Activated CD8-positive, alpha-beta T cell treated with anti-CD3 and anti-CD28 coated beads for 36 hours (primary cell): ENCODE measurements at places on chromosomes 3 and 15. TPM values are rescaled to one million over a fixed set of nuclear protein-coding genes. Genes with fewer than 3 reads are reported as not detected.
A peak's percentile ranks its signal among the peaks of the same experiment; 100 is the strongest.

Gene RASGRF1
- not detected for total RNA-seq

DNA sequence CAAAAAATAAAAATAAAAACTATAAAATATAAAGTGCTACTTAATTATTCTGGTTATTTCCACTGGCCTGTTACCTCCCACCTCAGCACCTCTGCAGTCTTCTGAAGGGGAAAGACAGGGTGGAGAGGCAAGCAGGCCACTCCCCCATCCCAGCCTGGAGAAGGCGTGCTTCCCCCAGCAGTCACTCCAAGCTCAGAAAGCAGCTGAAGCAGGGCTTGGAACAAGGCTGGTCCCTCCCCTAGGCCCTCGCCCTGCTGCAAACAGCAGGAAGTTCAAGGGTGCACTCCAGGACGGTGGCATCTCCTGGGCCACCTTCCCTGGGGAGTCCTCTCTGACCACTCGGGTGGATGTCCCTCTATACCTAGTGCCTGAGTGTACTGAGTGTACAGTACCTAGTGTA lies 21.4 kb downstream of the CACNA2D2 start:
- DNase-seq = no peak

Gene PLCH1
- 0.20 TPM for total RNA-seq

Gene PRICKLE2
- total RNA-seq = not detected

DNA sequence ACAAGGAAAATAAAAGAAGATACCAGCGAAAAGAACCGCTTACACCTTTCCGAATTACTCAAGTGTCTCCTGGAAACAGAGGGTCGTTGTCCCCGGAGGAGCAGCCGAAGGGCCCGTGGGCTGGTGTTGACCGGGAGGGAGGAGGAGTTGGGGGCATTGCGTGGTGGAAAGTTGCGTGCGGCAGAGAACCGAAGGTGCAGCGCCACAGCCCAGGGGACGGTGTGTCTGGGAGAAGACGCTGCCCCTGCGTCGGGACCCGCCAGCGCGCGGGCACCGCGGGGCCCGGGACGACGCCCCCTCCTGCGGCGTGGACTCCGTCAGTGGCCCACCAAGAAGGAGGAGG lies 325 bp downstream of the ALCAM start:
- peak; percentile 59 for DNase-seq

DNA sequence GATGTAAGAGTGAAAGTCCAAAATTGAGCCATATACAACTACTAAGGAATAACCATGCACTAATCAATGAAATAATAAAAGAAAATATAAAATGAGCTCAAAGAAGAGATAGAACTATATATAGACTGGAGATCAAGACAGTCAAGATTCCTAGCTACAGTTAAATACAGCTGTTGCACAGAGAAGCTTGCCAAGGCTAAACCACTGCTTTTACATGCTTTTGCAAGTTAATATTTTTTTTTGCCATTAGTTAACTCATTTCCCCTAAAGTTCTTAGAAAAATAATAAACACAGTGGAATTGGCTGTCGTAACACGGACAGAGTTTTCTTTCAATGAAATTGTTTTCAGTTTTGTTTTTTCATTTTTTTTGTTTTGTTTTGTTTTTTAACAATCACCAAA lies 123.0 kb downstream of the VGLL3 start:
- no peak for DNase-seq

Gene RTP1
- not detected for total RNA-seq

DNA sequence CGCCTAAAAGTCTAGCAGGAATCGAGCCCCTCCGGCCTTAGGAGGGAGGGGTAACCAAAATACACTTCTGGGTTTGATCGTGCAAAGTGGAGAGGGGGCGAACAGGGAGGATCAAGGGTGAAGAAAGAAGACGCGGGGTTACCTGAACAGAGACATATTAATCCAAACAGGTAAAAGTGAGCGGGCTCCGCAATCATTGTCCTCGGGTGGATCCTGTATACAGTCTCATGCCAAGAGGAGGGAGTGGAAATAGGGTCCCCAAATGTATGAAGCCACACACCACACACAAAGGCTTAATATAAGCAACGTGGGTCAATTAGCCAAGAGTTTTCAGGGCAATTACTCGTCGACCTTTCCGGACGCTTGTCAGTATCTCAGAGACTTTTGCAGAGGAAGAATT lies 749.5 kb downstream of the ROBO1 start:
- DNase-seq = no peak

Gene CCR8
- 0.34 TPM for total RNA-seq

Gene PCSK6
- 2.7 TPM for total RNA-seq

Gene PSTPIP1
- total RNA-seq = 113 TPM

DNA sequence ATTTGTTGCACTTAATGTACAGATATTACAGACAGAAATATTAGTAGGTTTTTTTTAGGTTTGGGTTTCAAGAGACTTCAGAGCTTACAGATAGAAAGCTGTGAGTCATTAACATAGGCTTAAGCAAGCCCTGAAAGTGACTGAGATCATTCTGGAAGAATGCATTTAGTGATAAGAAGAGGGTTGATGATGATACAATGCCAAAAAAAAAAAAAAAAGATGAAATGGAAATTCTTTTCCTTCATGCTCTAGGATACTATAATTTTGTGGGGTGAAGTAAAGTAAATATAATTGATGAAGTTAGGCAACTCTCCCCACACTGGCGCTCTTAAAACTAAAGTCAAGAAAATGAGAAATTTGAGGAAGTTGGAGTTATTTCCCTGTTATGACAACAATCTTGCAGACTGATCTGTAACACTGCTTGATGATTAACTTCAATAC lies 169.4 kb upstream of the ZNF385D start:
- no peak for DNase-seq

- peak; percentile 29 for DNase-seq
Observed at GRCh38 chr15:80780416-80781221, 1.4 kb downstream of the CEMIP start.

GRCh38 chr3:44802011-44802410 lies 40.4 kb downstream of the KIF15 start:
- no peak for DNase-seq

- DNase-seq = no peak
Observed at GRCh38 chr15:74843891-74844299, 939 bp upstream of the ULK3 start.

GRCh38 chr3:45608885-45609284 lies 14.3 kb downstream of the LIMD1 start:
- no peak for DNase-seq

GRCh38 chr3:16618721-16619120 lies 13.5 kb upstream of the DAZL start:
- no peak for DNase-seq

DNA sequence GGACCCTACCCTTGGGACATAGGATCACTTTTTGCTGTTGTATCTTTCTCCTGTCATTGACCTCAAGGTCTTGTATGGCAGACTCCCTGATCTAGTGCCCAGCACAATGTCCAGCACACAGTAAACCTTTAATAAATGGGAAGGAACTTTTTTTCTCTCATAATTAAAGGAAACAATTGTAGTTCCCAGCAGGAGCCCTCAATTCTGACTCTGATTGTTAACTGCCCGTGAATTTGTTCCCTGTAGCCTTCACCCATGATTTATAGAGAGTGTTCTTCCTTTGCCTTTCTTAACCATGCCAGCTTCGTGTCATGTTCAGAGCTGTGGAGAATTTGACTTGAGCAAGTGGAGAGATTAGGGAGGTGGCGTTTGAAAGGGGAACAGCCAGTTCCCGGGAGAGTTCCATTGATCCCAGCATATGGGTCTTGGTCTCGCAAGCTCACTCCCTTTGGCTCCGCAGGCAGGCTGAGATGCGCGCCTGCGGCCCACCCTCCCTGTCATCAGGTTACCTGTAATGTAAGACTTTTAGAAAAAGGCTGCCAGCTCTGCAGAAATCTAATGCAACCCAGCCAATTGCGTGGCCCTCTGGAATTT lies 182.6 kb downstream of the TP63 start:
- no peak for DNase-seq

- peak; percentile 93 for DNase-seq
Observed at GRCh38 chr15:67120839-67121643, 55.6 kb downstream of the SMAD3 start.

GRCh38 chr15:38975282-38975990 lies 410.8 kb upstream of the RASGRP1 start:
- no peak for DNase-seq

Gene TBL1XR1
- 158 TPM for total RNA-seq

- no peak for DNase-seq
Observed at GRCh38 chr3:106029954-106030626, 161.3 kb upstream of the CBLB start.

- peak; percentile 80 for DNase-seq
Observed at GRCh38 chr3:48478626-48479555, 25.1 kb downstream of the SHISA5 start.

Gene NANOGP8
- total RNA-seq = not detected

- no peak for DNase-seq
Observed at GRCh38 chr3:179194931-179195330, 46.8 kb downstream of the PIK3CA start.

Gene RBMS3
- total RNA-seq = 2.8 TPM

GRCh38 chr3:125375950-125376679 lies 990 bp upstream of the ZNF148 start:
- DNase-seq = no peak

GRCh38 chr3:17494117-17494809 lies 248.2 kb downstream of the TBC1D5 start:
- DNase-seq = no peak

DNA sequence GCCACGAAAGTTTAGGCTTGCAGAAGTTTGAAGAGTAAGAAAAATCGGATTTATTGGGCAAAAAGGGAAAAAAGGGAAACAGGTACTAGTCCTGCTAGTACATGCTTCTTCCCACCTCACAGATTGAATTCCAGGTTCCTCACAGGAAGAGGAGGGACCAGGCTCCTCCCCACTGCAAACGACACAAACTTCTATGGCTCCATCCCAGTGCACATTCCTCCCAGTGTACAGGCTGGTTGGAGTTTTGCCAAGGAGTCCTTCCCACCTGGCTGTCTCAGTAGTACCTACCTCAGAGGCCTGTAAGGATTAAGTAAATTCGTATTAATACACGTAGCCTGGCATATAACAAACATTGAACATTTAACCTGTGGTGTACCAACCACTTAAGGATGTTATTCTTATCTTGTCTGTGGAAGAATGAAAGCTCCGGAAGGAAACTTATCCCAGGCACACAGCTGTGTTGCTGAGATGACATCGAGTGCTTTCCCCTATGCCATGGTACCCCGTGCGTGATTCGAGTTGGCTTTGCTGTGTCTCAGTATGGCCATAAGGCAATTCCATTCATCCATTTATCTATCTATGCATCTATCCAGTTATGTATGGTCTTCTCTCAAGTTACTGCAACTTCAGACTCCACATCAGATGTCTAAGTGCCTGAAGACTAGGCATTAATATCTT lies 294.3 kb downstream of the LRTM1 start:
- no peak for DNase-seq

Gene C3orf80
- total RNA-seq = 0.09 TPM

Gene OR5H2
- total RNA-seq = not detected

DNA sequence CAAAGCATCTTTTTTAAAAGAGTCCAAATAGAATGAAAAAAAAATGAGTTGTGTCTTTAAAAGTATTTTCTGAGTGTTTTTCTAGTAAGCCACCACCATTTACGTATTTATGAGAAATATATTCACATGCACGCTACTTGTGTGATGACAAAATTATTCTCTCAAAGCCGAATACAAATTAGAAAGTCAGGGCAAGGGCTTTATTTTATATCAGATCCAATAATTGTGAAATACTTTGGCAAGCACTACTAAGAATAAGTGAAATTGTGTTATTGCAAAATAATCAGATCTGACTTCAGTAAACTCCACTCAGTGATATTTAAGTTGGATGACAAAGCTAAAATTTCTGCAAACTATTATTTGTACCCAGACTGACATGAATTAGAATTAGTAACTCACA lies 589.3 kb upstream of the KCNMB2 start:
- no peak for DNase-seq

- DNase-seq = no peak
Observed at GRCh38 chr3:33980252-33980651, 181.8 kb downstream of the PDCD6IP start.
